Brain microvascular endothelial cell (primary cell): ENCODE measurements at places on chromosomes 6 and 20.

DNA sequence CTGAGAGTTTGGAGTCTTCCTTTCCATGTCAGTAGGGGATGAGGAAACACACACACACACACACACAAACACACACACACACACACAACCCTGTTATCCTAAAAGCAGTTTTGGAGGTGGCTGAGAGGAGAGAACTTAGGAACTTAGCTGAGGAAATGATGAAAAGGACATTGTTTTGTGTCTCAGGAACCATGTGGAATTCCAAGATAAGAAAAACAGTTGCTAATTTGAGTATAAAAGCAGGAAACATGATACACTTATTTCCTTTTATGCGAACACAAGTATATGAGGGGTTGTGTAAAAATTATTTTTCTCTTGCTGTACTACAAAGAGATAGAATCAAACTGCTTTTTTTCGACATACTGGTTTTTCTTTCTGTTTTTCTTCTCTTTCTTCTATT is at the start of gene MYCT1:
TSS of gene MYCT1 (plus strand) at position 264 of the 400 bp plus-strand sequence. CDS start at position 270, 6 bp downstream.
- no peak for DNase-seq

DNA sequence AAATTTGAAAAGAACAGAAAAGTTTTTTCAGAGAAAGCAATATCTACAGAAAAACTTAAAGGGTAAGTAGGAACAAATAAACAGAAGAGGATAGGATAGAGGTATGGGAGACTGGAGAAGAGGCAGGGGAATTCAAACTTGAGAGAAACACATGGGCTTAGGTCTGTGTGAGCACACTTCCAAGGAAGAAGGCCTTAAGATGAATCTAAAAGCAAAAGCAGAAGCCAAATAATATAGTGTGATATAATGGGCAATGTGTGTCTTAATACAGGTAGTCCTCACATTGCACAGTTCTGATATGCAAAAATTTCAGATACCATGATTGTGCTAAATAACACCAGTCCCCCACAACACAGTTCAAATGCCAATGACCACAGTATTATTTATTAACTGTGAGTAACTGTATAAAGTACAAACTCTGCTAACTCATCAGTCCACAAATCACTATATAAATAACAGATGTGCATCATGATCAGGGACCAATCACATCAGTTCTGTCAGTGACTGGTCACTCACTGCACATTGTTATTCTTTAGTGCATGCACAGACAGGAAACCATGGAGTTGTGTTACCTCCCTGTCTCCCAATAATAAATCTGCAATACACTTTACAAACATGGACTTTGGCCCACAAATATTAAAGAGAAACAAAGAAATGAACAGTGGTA is 18.6 kb downstream of the SNX14 start:
- DNase-seq, result peak; percentile 81

GRCh38 chr6:37653933-37654565 is 43.6 kb downstream of the MDGA1 start:
- peak; percentile 74 for DNase-seq

- no peak for DNase-seq
These were observed 66.7 kb upstream of the TOP1 start for GRCh38 chr20:40961686-40962640.

GRCh38 chr6:155050311-155050710 is 55.2 kb downstream of the TIAM2 start:
- peak; percentile 48 for DNase-seq

DNA sequence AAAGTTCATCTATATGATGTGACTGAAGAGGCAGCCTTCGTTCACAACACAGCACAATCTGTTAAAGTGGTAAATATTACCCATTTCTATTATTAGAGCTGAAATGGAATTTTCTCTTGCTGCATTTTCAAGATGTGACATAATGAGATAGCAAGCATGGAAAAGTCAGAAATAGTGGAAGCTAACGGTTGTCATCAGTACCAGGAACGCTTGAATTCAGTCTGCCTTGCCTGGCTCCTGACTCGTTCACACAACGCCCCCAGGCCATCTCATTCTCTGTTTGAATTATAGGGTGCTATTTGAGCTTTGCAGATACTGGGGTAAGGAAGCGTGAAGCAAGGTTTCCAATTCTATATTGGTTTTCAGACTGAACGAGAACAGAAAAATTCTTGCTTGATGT is 116.5 kb upstream of the MAP3K7 start:
- no peak for DNase-seq

GRCh38 chr6:160510976-160511617 is 153.0 kb downstream of the LPA start:
- no peak for DNase-seq

GRCh38 chr20:54127855-54128574 is 45.8 kb downstream of the CYP24A1 start:
- DNase-seq, result no peak

DNA sequence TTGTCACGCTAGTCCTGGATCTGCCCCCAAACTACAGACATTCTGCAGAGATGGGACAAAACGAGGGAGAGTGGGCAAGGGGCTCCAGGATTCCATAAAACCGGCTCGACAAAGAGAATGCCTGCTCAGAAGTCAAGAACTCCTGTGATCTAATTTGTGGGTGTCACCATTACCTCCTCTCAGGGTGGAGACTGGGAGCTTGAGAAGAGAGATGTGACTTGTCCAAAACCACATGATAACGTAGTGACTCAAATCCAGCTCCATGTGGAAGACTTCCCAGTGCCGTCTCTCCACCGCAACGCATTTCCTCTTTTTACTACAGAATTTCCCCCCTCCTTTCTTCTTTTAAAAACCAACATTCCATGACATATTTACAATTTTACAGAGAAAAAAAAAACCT is 44.3 kb downstream of the TRERF1 start:
- peak; percentile 83 for DNase-seq

DNA sequence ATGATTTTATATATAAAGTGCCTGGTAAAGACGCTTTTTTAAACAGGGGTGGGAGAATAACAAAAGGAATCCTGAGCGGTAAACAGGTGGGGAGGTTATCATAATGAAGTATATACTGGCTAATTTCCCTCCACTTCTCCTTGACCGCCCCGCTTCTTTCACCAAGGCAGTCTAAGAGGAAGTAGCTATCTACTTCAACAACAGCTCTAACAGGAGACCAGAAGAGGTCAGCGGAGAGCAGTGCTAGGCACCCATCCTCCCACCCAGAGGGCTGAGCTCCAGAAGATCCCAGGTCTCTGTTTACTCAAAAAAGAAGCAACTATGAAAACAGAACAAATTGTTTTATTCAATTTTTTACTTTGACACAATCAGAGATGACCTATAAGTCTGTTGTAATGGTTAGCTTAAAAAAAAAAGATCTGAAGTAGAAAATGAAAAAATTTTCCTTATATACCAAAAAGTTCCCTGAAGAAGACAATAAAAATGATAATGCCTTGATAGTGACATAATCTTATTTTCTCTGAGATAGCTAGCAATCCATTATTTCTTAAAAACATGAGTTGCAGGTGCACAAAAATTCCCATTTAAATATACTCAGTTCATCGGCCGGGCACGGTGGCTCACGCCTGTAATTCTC is 141.1 kb downstream of the PDSS2 start:
- DNase-seq, result peak; percentile 67

- DNase-seq, result no peak
These were observed 12.1 kb downstream of the CEP85L start for GRCh38 chr6:118639054-118639964.

DNA sequence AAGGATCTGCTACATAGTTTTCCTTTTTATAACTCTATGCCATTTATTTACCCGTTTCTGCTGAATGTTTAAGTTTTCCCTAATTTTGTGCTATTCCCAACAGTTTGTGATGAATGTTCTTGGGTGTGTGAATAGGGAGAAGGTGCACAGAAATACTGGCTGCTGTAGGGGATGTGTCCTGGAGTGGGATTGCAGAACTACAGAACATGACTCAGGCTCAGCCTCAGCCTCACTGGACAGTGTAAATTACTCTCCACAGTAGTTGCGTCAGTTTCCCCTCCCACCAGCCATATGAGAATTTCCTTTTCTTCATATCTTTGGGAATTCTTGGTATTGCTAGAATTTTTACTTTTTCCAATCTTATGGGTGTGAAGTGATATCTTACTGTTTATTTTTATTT is 57.0 kb downstream of the SLX4IP start:
- DNase-seq, result peak; percentile 61

DNA sequence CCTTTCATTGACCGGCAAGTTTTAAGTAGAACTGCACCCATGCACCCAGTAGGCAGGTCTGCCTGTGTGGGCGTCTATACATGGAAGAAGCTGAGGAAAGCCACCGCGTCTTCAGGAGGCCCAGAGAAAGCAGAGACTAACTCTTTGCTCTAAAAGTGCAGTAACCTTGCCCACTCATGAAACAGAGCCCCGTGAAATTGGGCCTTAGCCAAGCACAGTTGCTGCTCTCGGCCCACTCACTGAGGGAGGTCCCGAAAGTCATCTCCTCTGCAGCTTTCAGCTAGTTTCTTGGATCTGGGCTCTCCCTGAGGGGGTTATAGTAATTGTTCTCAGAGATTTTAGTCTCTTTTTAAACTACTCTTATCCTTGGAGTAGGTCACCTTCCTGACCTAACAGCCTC is 74.0 kb upstream of the SYNJ2 start:
- no peak for DNase-seq

DNA sequence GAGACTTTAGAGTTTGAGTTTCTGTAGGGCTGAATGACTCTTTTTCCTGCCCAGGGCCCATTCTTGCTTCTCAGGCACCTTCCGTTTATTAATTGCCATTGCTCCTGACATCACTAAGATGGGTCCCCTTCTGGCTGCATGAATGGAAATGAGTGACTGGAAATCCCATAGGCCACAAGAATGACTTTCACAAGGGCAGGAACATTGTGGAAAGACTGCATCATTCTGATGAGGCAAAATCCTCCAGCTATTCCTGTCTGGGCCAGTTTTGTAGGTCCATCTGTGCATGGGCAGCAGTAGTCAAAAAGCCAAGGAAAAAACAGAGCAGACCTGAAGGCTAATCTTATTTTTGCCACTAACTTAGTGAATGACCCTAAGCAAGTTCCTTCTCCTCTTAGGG is 19.3 kb downstream of the TMEM74B start:
- DNase-seq, result no peak

DNA sequence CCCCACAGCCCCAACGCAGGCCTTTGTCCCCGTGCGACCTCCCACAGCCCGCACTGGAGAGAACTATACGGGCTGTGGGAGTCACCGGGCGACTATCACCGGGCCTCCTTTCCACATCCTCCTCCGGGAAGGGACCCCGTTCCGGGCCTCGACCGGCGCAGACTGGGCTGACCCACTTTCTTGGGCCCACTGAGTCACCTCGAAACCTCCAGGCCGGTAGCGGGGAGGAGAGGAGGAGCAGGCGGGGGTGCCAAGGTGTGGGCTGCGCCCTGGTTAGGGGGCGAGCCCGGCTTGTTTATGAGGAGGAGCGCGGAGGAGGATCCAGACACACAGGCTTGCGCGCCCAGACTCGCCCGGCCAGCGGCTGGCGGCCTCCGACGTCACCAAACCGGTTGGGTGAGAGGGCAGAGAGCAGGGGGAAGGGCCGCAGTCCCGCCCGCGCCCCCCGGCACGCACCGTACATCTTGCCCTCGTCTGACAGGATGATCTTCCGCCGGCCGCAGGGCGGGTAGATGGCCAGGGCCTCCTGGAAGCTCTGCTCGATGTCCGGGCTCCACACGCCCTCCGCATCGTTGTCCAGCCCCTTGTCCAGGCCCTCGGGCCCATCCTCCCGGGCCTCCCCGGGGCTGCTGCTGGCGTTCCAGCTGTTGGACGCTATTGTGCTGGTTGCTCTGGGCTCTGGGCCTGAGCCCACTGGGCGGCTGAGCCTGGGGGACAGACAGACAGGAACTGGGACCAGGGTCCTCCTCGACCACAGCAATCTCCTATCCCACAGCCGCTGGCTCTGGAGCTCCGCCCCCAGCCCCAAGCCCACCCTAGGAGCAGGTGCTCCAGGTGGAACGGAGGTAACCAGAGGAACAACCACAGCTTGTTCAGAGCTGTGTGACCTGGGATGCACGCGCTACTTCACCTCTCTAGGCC is 10.6 kb downstream of the TEAD3 start:
- DNase-seq, result no peak

- DNase-seq, result no peak
These were observed 14.4 kb upstream of the XRN2 start for GRCh38 chr20:21288587-21289370.

- DNase-seq, result no peak
These were observed 296.2 kb downstream of the FARS2 start for GRCh38 chr6:5557506-5557905.

GRCh38 chr6:88785478-88785877 is 177.9 kb downstream of the RNGTT start:
- DNase-seq, result no peak

DNA sequence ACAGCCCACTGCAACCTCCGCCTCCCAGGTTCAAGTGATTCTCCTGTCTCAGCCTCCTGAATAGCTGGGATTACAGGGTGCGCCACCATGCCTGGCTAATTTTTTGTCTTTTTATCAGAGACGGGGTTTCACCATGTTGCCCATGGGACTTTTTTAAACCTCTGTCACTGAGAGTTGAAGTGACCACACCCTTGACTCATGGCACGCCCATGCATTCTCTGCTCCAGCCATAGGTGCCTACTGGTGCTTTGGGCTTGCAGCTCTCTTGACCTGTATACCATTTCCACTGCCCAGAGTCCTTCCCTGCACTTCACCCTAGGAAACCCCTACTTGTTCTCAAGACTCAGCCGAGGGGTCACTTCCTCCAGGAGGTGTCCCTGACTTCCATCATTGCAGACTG is 2.4 kb upstream of the SCRT2 start:
- DNase-seq, result no peak

DNA sequence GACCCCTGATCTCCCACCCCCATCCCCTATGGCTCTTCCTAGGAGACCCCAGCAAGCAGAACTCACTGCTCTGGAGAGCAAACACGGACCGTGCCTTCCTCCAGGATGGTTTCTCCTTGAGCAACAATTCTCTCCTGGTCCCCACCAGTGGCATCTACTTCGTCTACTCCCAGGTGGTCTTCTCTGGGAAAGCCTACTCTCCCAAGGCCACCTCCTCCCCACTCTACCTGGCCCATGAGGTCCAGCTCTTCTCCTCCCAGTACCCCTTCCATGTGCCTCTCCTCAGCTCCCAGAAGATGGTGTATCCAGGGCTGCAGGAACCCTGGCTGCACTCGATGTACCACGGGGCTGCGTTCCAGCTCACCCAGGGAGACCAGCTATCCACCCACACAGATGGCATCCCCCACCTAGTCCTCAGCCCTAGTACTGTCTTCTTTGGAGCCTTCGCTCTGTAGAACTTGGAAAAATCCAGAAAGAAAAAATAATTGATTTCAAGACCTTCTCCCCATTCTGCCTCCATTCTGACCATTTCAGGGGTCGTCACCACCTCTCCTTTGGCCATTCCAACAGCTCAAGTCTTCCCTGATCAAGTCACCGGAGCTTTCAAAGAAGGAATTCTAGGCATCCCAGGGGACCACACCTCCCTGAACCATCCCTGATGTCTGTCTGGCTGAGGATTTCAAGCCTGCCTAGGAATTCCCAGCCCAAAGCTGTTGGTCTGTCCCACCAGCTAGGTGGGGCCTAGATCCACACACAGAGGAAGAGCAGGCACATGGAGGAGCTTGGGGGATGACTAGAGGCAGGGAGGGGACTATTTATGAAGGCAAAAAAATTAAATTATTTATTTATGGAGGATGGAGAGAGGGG is 1.4 kb downstream of the LTA start:
- DNase-seq, result no peak

GRCh38 chr20:6066582-6066981 is 12.7 kb upstream of the LRRN4 start:
- no peak for DNase-seq
